Cardiac muscle cell (in vitro differentiated cells and primary cell): ENCODE measurements at places on chromosomes 11 and 22. TPM values are rescaled to one million over a fixed set of nuclear protein-coding genes. Genes with fewer than 3 reads are reported as not detected.

The GSTT2B gene
- total RNA-seq: 16.9 and 25.9 TPM in 2 replicates

The ART5 gene
- 44.9 and 49.9 TPM in 2 replicates for total RNA-seq

The CCDC116 gene
- total RNA-seq: 0.57 and 0.70 TPM in 2 replicates

The MYBPC3 gene
- 489 and 605 TPM in 2 replicates for total RNA-seq

- H3K27me3 ChIP-seq: no peaks in the 10 kb centered on the region
- no peak for DNase-seq
- H3K36me3 ChIP-seq: no peaks in the 10 kb centered on the region
- H3K4me1 ChIP-seq: peaks cover 13% of the 10 kb centered on the region
- no peak overlapping the region for H3K4me3 ChIP-seq
Measured at GRCh38 chr11:14112721-14113120, 150.2 kb downstream of the SPON1 start.

DNA sequence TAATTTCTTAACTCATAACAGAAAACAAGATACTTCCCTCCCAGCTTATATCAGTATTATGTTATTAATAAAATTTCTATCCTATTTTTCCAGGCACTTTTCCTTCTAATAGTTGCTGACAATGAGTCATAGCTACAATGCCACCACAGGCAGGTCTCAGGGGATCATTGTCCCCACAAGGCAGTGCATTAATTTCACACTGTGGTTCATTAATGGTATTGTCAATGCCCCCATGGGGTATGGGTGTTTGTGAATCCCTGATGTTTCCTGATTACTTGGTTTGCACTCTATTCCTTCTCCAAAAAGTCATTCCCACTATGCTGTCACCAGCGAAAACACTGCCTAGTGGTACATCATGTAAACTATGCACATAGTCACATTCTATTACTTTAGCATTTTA is 345.5 kb upstream of the CTSC start:
- no peaks in the 10 kb centered on the region for H3K27me3 ChIP-seq
- no peak overlapping the region for H3K27ac ChIP-seq
- no peaks in the 10 kb centered on the region for H3K36me3 ChIP-seq

GRCh38 chr11:117839936-117840813 is 15.6 kb upstream of the FXYD2 start:
- no peaks in the 10 kb centered on the region for H3K27me3 ChIP-seq
- H3K27ac ChIP-seq: no peak overlapping the region
- no peak for DNase-seq
- no peak overlapping the region for H3K4me3 ChIP-seq
- H3K4me1 ChIP-seq: no peaks in the 10 kb centered on the region

DNA sequence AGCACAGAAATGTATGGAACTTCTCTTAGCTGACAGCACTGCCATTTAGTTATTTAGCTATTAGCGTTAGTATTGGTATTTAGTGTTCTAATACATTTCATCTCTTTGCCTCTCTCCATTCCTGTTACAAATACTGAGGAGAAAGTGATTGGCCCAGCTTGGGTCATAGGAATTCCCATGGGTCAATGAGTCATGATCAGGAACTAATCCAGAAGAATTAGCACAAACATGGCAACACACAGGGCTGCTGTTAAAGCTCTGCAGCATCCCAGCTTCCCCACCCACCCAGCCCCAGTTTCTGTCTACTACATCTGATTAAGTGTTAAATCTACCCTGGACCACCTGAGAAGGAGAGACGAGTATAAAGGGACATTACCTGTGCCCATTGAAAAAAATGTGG is 36.1 kb downstream of the PDGFD start:
- no peak overlapping the region for H3K27ac ChIP-seq
- DNase-seq: peak; percentile 64
- no peak overlapping the region for H3K4me3 ChIP-seq

GRCh38 chr11:63610604-63611394 is 3.4 kb downstream of the PLAAT3 start:
- no peaks in the 10 kb centered on the region for H3K36me3 ChIP-seq
- H3K4me3 ChIP-seq: no peak overlapping the region
- peaks cover 43% of the 10 kb centered on the region for H3K27me3 ChIP-seq
- DNase-seq: no peak
